ENCODE measurements at places on chromosomes 3 and 15.

DNA sequence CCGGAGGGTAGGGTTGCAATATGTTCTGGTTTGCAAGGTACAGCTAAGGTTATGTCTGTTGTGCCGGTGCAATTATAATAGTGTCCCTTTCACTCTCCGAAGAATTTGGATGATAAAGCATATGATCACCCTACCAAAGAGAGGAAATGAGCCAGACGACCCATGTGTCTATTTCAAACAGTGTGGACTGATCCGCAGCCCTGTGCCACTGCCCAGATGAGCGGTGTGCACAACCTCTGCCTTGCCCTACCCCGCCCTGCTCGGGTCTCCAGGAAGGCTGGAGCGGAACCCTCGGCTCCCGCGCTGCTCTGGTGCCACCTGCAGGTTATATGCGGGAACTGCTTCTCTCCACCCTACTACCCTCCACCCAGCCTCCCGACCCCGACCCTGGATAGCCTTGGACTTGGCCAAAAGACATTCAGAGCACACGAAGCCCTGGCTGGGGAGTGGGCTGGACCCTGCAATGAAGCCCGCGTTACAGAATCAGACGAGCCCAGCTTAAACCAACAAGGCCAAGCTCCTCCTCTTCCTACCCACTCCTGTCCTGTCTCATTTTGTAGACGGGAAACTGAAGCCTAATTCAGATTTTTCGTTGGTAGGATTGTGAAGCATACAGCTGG is 68.4 kb upstream of the CHRNB4 start:
- DNase-seq = peak; percentile 74

DNA sequence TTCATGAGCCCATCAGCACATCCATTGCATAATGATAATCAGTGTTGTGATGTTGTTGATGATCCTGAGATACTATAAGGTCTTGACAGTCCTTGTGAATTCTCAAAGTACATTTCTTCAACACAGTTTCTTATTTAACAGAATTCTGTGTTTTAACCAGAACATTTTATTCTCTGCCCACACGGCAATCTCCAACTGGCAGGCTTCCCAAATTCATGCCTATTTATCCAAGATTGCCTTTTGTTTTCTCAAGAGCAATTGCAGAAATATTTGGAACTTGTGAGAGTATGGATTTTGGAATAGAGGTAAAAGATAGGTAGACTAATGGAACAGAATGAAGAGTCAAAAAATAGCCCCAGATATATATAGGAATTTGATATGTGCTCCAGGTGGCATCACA is 116.0 kb downstream of the UACA start:
- no peak for DNase-seq

GRCh38 chr3:176906046-176906905 is 291.0 kb downstream of the TBL1XR1 start:
- peak; percentile 17 for DNase-seq

GRCh38 chr3:182438398-182438797 is 354.9 kb upstream of the ATP11B start:
- no peak for DNase-seq

- DNase-seq = no peak
Measured at GRCh38 chr3:24802614-24803013, 308.0 kb upstream of the THRB start.

- no peak for DNase-seq
Measured at GRCh38 chr15:28098360-28098765, 752 bp downstream of the OCA2 start.

DNA sequence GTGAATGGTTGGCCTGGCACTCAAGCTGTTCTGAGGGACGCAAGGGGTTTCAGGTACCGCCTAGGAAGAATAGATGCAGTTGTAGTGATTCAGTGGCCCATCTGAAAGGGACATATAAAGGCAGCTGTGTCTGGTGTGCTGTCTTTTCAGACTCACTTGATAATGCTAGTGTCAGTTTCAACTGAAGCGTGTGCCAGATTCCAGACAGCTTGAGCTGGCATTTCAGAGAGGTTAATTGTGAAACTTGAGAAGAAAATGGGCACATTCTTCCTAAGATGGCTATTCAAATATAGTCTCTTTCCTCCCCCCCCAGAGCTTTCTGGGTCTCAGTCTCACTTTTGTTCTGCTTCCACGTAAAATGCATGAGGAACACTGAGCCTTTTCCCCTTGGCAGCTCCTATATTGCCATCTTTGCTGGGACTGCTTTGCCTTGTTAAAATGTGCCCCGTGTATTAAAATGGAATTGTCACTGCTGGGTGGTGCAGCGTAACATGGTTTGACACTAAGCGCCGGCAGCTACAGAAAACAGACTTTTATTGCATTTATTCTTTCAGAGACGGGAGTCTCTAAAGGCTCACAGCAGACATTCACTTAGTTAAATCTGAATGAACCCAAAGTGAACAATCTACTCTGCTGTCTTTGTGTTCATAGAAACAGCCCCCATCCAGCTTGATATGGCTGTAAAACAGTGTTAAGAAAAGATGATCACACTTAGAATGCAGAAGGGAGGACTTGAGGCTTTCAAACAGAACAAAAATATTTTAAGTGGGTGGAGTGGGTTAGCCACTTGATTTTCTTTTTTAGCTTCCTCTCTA is 478.7 kb downstream of the RBMS3 start:
- DNase-seq = peak; percentile 86

GRCh38 chr3:187737368-187738070 is 7.7 kb downstream of the BCL6 start:
- DNase-seq = no peak

- no peak for DNase-seq
Measured at GRCh38 chr3:119099785-119100184, 46.2 kb upstream of the TEX55 start.

DNA sequence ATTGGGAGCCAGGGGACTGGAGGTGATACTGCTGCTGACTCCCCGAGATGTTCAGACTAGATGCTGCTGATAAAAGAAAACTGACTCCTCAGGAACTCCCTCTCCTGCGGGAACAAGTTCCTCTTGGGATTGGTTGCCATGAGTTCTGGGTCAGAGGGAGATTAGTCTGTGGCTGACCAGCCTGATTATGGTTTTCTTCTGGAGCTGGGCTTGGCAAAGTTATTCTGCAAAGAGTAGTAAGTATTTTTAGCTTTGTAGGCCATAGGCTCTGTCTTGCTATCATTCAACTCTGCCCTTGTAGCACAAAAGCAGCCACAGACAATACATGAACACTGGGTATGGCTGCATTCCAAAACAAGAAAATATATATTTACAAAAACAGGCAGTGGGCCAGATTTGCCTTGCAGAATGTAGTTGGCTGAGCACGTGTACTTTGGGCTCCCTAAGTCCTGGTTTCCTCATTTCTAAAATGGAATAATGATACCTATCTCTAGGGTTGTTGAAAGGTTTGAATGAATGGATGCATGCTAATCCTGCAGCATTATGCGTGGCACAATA is 796.8 kb downstream of the AGBL1 start:
- no peak for DNase-seq

- DNase-seq = no peak
Measured at GRCh38 chr3:160200353-160200752, 24.9 kb upstream of the C3orf80 start.

GRCh38 chr3:71998995-71999673 is 214.2 kb upstream of the PROK2 start:
- DNase-seq = peak; percentile 22

DNA sequence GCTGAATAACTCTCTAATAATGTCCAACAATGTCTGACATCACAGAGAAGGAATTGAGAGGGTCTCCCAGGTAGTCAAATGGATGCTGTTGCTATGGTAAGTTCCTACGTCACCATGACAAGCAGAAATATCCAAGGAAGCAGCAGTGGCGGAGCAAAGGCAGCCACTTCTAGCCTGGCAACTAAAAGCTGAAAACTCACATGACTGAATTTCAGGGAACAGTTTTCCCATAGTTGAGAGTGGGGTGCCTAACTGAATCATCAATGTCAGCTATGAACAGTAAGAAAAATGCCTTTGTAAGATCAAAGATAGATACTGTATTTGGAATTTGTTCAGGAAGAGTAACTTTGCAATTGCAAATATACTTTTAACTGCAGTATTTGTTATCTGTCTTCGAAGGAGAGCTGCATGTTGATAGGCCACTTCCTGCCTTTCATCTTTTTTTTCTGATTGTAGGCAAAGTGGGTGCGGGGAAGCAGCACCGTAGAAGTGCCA is 161.7 kb downstream of the BBX start:
- DNase-seq = no peak

DNA sequence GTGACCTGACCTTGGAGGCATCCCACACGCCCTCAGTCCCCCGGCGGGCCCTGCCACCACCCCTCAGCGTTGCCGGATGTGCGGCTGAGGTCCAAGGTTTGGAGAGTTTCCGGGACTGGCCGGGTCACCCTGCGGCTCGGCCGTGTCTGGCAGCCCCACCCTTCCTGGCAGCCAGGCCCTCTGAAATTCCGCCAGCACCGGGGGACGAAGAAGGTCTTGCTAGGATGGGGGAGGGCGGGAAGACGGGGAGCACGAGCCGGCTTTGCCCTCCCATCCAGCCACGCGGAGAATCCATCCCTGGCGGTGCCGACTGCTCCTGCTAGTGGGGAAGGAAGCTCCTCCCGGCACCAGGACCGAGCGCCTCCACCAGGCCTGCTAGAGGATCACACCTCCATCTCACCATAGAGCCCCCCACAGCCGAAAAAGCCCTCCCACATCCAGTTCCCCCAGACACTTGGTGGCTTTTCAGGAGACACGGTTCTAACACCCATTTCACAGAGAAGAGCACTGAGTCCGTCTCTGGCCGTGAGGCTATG is 81.5 kb downstream of the CPN2 start:
- no peak for DNase-seq

DNA sequence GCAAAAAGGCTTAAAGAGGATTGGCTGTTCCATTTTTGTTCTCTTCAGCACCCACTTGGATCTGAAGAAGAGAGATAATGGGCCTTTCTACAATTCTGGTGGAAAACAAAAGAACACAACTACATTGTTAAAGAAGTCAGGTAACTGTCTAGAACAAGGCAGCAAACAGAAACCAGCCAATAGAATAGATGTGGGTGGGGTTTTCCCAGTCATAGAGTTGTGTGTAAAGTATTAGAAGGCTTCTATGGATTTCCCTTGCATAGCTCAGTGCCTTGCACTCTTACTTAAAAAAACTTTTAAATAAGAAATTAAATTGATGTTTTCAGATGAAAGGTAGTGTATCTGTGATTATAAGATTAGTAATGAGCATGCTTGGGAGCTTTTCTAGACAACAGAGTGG is 462.7 kb upstream of the ATP11B start:
- no peak for DNase-seq

All from SK-MEL-5 (cell line).